Left lung (tissue), 14 donors: ENCODE measurements at places on chromosomes 11 and 22. TPM values are rescaled to one million over a fixed set of nuclear protein-coding genes. Genes with fewer than 3 reads are reported as not detected.

- H3K36me3 ChIP-seq, result no peaks in the 10 kb centered on the region
- peaks cover 13% of the 10 kb centered on the region for H3K4me1 ChIP-seq
- peaks cover 41% of the 10 kb centered on the region for H3K27me3 ChIP-seq
- no peak for DNase-seq
- H3K4me3 ChIP-seq, result no peak overlapping the region
Observed at GRCh38 chr22:39453765-39454378, 2.9 kb upstream of the MGAT3 start.

DNA sequence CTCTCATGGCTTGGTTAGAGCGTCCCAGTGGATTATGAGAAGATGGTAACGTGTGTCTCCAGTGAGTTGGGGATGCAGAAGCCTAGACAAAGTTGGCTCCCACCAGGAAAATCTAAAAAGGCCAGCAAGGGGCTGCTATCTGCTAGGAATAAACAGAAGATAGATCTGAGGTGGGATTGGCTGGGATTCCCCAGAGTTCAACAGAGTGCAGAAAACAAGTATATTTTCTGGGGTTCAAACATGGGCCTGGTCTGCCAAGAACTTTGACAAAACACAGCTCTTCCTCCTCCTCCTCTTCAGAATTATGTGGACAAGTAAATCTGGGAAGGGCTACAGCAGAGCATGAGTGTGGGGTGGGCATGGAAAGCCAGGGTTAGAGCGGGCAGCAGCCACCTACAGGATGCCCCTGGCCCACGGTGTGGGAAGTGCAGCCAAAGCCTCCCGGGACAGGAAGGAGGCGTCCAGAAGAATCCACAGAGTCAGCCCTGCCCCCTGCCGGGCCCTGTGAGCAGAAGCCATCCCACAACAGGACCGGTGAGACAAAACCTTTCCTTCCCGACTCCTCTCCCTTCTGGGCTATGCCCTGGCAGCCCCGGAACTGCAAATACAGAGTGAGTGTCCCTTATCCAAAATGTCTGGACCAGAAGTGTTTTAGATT, 67.1 kb downstream of the CD82 start:
- no peak overlapping the region for H3K27ac ChIP-seq
- no peaks in the 10 kb centered on the region for H3K36me3 ChIP-seq
- DNase-seq, result no peak

GRCh38 chr11:26951809-26952515, 42.0 kb upstream of the FIBIN start:
- H3K4me3 ChIP-seq, result no peak overlapping the region
- H3K4me1 ChIP-seq, result no peaks in the 10 kb centered on the region
- no peaks in the 10 kb centered on the region for H3K36me3 ChIP-seq
- peak overlapping the region; percentile 4 for H3K27ac ChIP-seq
- DNase-seq, result peak; percentile 40

DNA sequence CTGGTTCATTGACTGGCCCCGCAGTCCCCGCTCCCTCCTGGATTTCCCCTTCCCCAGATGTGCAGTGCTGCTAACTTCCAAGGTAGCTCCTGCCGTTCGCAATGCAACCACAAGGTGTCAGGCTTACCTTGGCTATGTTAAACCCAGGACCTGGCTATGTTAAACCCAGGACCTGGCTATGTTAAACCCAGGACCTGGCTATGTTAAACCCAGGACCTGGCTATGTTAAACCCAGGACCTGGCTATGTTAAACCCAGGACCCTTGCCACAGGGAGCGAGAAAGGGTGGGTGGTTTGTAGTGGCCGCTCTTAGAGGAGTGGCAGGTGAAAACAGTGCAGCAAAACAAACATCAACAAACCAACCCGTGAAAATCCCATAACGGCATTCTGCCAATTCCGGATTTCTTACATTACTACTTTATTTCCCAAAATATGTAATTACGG, 2.9 kb upstream of the ADAMTS8 start:
- H3K27ac ChIP-seq, result no peak overlapping the region
- peaks cover 14% of the 10 kb centered on the region for H3K4me1 ChIP-seq
- H3K4me3 ChIP-seq, result no peak overlapping the region
- DNase-seq, result no peak
- H3K27me3 ChIP-seq, result peaks cover 32% of the 10 kb centered on the region

GRCh38 chr11:47915374-47915773, 65.0 kb upstream of the PTPRJ start:
- no peak overlapping the region for H3K27ac ChIP-seq
- DNase-seq, result no peak
- no peaks in the 10 kb centered on the region for H3K36me3 ChIP-seq

DNA sequence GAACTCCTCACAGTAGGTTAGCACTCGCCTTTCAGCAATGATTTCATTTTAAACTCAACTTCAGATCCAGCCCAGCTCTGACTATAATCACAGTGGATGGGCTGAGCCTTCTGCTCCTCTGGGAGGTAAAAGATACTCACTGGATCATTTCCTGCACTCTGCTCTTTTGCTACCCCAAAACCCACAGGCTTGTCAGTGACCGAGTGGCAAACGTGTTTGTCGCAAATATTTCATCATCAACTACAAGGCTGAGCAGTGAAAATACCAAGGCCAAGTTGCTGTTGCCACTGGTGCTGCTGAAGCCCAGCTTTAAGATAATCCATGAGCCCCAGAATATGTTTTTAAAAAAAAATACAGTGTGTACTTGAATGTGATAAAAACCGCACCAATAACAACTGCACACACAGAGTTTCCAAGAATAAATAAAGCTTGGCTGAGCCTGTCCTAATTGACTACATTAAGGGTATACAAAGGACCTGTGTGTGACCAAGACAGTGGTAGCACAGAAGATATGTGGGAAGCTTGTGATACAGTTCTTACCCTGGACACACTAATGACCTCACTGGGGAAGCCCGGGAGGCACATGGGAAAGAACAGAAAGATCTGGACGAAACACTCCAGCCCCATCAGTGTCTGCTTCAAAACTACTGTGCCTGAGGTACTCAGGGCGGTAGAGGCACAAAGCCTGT, 41.3 kb downstream of the ABTB2 start:
- no peaks in the 10 kb centered on the region for H3K4me1 ChIP-seq
- no peaks in the 10 kb centered on the region for H3K36me3 ChIP-seq
- no peaks in the 10 kb centered on the region for H3K27me3 ChIP-seq
- H3K27ac ChIP-seq, result no peak overlapping the region

DNA sequence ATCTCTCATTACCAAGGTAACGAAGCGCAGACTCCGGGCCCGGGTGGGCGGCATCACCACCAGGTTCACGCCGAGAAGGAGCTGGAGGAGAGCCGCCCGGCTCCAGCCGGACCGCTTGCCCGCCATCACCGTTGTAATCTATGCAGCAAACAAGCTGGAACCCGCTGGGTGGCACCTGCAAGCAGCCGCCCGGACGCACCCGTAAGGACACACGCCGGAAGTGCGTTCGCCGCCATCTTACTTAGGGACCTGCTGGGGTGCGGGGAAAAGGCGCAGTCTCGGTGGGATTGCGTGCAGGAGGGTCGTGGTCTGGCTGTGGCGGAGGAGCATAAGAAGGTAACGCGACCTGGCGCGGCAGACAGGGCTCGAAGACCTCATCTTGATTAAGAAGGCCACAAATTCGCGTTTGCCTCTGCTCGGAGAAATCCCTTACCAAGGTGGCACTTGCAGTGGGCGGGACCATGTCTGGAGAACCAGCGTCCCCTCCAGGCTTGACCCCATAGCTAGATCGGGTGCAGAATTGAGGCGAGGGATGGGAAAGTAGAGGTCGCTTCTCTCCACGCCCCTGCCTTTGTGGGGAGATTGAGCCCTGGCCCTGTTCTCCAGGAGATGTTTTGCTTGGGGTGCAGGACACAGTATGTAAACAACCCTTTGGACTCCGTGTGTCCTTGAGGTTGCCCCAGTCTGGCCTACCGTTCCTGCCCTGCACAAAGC, at the start of gene ACP2:
ACP2 (minus strand) TSS at position 151 of the 714 bp plus-strand sequence; CDS start at position 126, 25 bp downstream.
- peak within 1 kb of the TSS; percentile 72 for H3K4me3 ChIP-seq
- peaks cover 17% of the 10 kb centered on the region for H3K4me1 ChIP-seq
- H3K36me3 ChIP-seq, result no peaks in the 10 kb centered on the region
- peak within 1 kb of the TSS; percentile 86 for H3K27ac ChIP-seq
- peak; percentile 96 for DNase-seq

GRCh38 chr11:123228496-123229163, 33.6 kb upstream of the CLMP start:
- H3K27me3 ChIP-seq, result peaks cover 4% of the 10 kb centered on the region
- no peak overlapping the region for H3K4me3 ChIP-seq
- DNase-seq, result no peak
- H3K27ac ChIP-seq, result no peak overlapping the region
- no peaks in the 10 kb centered on the region for H3K36me3 ChIP-seq
- H3K4me1 ChIP-seq, result peaks cover 4% of the 10 kb centered on the region

DNA sequence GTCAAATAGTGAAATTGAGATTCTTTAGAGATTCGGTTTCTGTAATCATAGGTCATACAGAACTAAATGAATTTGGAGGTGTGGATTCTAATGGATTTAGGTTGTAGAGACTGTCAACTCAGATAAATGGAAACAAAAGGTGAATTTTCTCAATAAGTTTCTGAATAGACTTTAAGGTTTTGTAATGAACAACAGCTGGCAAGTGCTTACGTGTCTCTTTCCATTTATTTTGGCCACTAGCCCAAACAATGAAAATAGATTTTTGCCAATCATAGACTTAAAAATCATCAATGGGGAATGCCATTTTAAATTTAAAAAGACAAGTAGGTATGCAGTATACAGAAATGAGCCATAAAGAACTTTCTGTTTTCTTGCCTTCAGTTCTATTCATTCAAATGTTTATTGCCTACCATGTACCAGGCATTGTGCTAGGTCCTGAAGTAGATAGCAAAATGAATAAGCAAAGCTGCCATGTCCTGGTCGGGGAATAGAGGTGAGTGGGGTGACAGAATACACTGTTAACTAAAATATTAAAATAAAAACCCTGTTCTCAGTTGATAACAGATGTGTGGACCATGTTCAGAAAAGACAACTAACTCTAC, 16.9 kb upstream of the TMEM135 start:
- no peaks in the 10 kb centered on the region for H3K36me3 ChIP-seq
- no peaks in the 10 kb centered on the region for H3K4me1 ChIP-seq
- H3K27me3 ChIP-seq, result no peaks in the 10 kb centered on the region
- H3K4me3 ChIP-seq, result no peak overlapping the region
- no peak for DNase-seq
- no peak overlapping the region for H3K27ac ChIP-seq

GRCh38 chr11:57434640-57435546, 8.0 kb upstream of the SLC43A3 start:
- H3K36me3 ChIP-seq, result no peaks in the 10 kb centered on the region
- H3K27me3 ChIP-seq, result no peaks in the 10 kb centered on the region
- H3K4me1 ChIP-seq, result peaks cover 45% of the 10 kb centered on the region
- peak; percentile 90 for DNase-seq

DNA sequence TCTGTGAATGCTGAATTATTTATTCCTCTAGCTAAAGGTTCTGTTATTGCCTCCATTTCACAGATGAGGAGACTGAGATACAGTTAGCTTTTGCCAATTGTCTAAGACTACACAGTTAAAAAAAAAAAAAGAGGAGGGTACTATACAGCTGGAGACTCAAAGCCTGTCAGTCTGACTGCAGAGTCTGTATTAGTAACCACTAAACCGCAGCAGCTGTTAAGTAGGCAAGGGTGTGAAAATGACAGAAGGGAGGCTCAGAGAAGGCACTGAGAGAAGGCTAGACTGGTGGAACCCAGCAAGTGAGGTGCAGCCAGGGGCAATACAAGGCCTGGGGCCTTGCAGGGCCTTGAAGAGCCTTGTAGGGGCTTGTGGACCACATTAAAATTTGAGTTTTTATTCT, 181.2 kb downstream of the CSNK2A3 start:
- H3K36me3 ChIP-seq, result no peaks in the 10 kb centered on the region
- H3K27me3 ChIP-seq, result no peaks in the 10 kb centered on the region
- no peak overlapping the region for H3K4me3 ChIP-seq

- H3K4me1 ChIP-seq, result peaks cover 7% of the 10 kb centered on the region
- no peak overlapping the region for H3K4me3 ChIP-seq
- no peaks in the 10 kb centered on the region for H3K36me3 ChIP-seq
- no peak overlapping the region for H3K27ac ChIP-seq
- H3K27me3 ChIP-seq, result no peaks in the 10 kb centered on the region
- no peak for DNase-seq
Observed at GRCh38 chr11:75852406-75853017, 37.5 kb downstream of the UVRAG start.

DNA sequence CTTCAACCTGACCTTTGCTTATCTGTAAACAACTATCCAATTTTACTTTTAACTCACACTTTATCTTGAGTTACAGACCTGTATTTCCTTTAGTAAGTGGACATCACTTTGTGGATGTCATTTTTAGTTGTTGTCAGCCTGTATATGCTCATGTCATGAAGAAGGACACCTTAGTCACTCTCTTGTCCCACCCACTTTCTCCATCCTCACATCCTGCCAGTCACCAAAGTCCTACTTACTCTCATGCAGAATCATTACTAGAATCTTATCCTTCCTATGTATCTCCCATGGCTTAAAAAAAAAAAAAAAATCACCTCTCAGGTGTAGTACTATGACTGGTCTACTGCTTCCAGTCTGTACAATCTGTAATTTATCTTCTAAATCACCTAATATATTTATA, 43.3 kb downstream of the SESN3 start:
- H3K4me1 ChIP-seq, result no peaks in the 10 kb centered on the region
- no peaks in the 10 kb centered on the region for H3K36me3 ChIP-seq
- H3K27ac ChIP-seq, result no peak overlapping the region
- no peaks in the 10 kb centered on the region for H3K27me3 ChIP-seq
- no peak overlapping the region for H3K4me3 ChIP-seq
- no peak for DNase-seq

GRCh38 chr22:30747493-30747892, 52.8 kb downstream of the OSBP2 start:
- no peak overlapping the region for H3K27ac ChIP-seq
- H3K27me3 ChIP-seq, result no peaks in the 10 kb centered on the region
- no peak overlapping the region for H3K4me3 ChIP-seq
- no peak for DNase-seq
- H3K4me1 ChIP-seq, result no peaks in the 10 kb centered on the region
- no peaks in the 10 kb centered on the region for H3K36me3 ChIP-seq

Gene SLC37A2
- polyA plus RNA-seq, result 4.0 TPM

Gene GRM5
- polyA plus RNA-seq, result 0.03 TPM

Gene SWAP70
- polyA plus RNA-seq, result 27.1 TPM

Gene TRIM22
- polyA plus RNA-seq, result 27.4 TPM

Gene TTLL12
- polyA plus RNA-seq, result 33.3 TPM

Gene DBX1
- not detected for polyA plus RNA-seq

Gene LUZP2
- polyA plus RNA-seq, result 4.1 TPM
